Fibroblast of upper back skin (primary cell): ENCODE measurements at places on chromosomes 12 and 14.

DNA sequence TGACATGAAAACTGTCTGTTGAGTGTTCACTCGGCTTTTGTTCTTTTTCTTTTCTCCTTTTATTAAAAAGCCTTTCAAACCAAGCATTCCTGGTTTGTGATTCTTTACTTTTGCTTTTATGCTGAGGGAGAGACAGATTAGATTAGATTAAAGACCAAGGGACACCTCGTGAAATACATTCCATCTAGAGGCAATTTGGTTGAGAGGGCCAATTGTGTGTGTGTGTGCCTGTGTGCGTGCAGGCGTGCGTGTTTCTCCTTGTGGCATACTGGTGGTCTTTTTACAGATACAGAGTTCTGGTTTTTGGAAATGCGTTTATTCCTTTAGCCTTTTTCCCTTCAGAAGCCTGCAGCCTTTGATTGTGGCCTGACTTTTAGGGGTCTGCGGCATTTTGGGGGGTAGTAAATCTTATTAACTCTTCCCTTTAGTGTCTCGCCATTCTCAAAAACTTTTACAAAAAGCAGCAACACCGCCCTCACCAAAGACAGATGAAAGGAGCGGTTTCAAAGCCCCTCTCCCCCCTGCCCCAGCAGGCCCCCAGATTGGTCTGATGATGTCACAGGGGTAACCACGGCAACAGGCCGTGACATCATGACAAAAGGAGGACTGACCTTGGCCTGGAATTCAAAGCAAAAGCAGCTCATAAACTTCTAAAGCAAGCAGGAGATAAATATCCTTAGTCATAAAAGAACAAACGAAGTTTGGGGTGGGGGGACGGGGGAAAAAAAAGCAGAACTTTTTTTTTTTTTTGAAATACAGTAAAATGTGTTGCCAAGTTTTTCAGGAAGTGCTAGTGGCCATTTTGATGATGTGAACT lies 84.1 kb upstream of the TBX3 start:
- DNase-seq = no peak

- no peak for DNase-seq
Observed at GRCh38 chr12:94561943-94562411, 88.4 kb downstream of the TMCC3 start.

- no peak for DNase-seq
Observed at GRCh38 chr12:120994589-120995337, 16.4 kb downstream of the HNF1A start.

DNA sequence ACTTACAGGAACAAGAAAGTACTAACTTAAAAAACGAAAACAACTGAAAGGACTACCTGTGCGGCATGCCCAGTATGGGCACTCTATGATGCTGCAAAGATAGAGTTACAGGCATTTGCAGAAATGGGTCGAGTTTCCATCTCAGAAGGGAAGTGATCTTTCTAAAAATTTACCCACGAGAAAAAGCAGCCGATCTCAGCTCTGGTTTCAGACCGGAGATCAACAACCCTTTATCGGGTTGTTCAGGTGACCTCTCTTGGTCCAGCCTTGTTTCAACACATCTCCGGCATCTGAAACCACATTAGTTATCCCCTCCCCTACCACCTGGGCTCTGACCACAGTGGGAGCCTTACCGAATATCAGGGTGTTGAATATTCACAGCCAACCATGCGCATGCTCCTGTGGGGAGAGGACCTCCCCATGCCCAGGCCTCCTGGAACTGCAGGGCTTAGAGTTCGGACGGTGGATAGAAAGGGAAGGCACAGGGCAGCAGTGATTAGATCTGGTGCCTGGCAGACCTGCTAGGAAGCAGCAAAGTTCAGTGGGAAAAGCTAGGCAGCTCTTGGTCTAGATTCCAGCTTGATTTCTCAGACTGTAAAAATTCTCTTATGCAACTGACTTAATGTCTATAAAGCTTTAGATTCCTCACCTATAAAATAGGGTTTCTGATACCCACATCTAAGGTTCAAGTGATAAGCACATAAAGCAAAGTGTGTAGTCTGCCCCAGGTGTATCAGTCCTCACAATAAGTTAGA lies 906.0 kb downstream of the VRK1 start:
- DNase-seq = no peak

- DNase-seq = peak; percentile 45
Observed at GRCh38 chr12:15130541-15130940, 90.7 kb downstream of the RERG start.

DNA sequence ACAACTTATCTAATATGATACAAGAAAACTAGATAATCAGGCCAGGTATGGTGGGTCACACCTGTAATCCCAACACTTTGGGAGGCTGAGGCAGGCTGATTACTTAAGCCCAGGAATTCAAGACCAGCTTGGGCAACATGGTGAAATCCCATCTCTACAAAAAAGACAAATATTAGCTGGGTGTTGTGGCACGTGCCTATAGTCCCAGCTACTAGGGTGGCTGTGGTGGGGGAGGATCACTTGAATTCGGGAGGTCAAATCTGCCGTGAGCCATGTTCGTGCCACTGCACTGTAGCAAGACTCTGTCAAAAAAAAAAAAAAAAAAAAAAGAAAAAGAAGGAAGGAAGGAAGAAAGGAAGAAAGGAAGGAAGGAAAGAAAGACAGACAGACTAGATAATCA lies 27.0 kb downstream of the ZCRB1 start:
- no peak for DNase-seq

DNA sequence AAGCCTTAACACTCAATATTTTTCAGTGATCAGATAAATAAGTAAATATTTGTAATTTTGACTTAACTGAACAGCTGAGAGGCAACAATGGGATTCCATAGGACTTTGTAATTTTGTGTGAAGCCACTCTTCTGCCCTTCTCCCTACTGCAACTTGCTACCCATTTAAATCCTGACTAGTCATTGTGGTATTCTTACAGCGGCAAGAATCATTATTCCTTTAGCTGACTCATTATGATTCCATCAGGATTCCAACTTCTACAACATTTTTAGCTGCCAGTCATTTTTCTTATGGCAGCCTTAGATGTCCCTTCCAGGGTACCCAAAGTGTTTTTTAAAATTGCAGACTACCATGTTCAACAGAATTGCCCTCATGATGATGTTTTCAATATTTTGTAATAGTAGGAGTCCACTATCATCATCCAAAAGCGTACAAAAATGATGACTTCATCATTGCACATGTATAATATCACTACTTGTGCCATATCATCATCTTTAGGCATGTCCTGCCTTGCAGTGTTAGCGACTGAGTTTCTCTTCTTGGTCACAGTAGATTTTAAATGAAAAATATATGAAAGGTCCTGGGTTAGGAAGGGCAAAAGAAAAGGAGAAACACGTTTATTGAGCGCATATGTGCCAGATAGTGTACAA lies 5.1 kb upstream of the MAGOHB start:
- DNase-seq = peak; percentile 88

DNA sequence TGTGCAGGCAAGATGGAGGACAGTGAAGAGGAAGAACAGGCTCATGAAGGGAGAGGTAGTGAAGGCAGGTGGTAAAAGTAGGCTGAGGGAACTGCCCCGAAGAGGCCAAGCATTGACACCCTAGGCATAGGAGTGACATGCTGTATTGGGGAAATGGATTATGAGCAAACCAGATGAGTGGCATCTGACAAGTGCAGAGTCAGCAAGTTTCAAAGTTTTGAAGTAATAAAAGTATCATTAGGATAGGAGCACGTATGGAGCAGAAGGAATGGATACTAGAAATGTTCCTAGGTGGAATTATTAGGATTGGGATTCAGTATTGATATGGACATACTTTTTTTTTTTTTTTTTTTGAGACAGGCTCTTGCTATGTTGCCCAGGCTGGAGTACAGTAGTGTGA lies 139.8 kb downstream of the SAMD4A start:
- DNase-seq = no peak

GRCh38 chr12:65121049-65121955 lies at the start of gene WIF1:
WIF1 (minus strand) TSS chr12:65121305; CDS start chr12:65121191, 114 bp downstream.
- peak; percentile 1 for DNase-seq

- no peak for DNase-seq
Observed at GRCh38 chr14:20499108-20499507, 6.2 kb upstream of the RNASE10 start.

DNA sequence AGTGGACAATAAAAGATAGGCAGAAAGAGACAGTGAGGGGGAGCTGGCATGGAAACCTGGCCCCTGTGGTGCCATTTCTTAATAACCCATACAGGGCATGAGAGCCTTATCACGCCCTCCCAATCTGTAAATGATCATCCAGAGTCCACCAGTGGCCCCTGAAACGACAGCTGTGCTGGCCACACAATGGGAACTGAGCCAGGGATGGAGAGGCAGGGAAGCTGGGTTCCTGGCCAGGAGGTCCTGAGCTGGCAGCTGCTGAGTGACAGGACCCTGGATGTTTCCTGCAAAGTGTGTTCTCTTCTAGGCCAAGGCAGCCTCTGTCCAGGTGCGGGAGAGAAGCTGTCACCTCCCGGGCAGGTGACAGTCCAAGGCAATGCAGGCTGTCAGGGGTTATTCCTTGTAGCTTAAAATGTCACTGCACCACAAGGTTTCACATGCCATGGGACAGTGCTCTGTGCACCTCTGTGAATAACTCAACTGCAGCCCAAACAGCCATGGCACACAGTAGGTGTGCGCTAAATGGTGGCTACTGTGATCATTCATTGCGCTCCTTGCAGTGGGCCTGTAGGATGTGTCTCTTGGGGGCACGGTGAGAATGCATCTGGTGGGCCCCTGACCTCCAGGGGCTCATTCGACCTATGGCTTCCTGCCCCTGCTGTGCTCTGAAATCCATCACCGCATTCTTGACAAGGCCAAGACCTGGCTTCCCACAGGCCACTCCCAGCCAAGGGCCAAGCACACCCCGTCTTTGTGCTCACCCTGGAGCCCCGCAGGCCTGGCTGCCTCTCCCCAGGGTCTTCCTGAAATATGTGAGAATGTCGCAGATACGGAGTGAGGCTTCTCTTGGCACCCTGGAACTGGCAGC lies 46.3 kb upstream of the BCL11B start:
- no peak for DNase-seq

- DNase-seq = no peak
Observed at GRCh38 chr12:47964106-47964728, 821 bp downstream of the TMEM106C start.

- peak; percentile 1 for DNase-seq
Observed at GRCh38 chr12:29889737-29890136, 106.0 kb upstream of the TMTC1 start.

DNA sequence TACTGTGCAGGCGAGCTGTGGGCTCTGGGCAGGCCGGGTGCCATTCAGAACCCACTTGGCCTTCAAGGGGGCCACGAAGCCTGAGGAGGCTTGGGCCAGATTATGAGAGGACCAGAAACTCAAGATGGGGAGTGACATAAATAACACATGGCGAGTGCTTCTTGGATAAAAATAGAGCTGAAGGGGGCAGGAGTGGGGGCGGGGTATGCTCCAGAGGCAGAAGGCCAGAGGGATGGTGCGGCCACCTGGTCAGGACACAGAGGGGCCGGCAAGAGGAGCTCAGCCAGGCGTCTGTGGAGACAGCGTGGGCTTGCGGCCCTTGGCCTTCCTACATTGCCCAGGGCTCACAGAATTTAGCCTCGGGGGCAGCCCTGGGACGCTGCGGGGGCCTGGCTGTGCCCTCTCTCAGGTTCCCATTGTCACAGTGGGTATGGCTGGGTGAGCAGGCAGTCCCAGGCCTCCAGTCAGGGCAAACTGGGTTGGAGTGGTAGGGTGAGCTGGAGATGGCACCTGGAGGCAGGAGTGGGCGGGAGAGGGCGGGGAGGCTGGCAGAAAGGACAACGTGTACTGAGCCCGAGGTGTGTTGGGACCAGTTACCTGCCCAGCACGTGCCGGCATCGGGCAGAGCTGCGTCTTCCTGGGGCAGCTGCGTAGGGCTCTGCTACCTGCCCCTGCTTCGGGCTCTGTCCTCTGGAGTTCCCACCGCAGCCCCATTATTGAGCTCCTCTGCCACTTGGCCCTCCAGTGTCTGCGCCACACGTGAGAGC lies 7.4 kb upstream of the SLC25A29 start:
- DNase-seq = no peak

- no peak for DNase-seq
Observed at GRCh38 chr12:111069886-111070285, 149.5 kb upstream of the MYL2 start.

GRCh38 chr12:47954467-47955045 lies 8.8 kb upstream of the TMEM106C start:
- no peak for DNase-seq

- no peak for DNase-seq
Observed at GRCh38 chr14:92247341-92247740, 75.6 kb upstream of the SLC24A4 start.

GRCh38 chr12:94803939-94804338 lies 153.6 kb upstream of the TMCC3 start:
- no peak for DNase-seq

DNA sequence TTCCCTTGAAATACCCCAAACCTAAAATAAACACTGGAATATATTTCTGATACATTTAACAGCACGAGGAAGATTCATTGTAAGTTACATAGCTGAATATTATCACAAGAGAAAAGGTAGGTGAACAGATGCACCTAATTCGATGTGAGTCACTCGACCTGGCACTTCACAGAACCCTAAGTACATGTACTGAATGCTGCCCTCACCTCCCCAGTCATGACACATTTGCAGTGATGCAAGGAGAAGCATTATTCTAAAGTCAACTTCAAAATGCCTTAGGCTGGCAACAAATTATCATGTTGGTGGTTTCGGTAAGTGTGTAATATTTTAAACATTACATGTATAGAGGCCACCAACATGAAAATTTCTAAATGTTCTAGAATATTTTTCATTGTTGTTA lies 35.2 kb upstream of the TMTC2 start:
- DNase-seq = no peak

DNA sequence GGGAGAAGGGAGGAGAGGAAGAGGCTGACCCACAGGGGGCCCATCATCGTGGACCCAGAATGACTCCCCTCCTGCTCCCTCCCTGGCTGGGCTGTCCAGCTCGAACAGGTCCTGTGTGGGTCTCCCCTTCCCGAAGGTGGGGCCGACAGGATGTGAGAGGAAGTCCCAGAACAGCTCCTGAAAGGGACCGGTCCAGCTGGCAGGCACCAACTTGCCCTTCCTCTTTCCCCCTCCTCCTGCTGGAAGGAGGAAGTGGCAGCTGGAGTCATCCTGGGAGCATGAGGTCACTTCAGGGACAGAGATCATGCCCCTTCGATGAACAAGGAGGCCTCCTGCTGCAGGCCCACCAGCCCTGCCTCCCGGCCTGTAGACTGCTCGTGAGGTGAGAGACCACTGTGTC lies 35.0 kb upstream of the BEGAIN start:
- no peak for DNase-seq
